ENCODE measurements at places on chromosomes 4 and X.

DNA sequence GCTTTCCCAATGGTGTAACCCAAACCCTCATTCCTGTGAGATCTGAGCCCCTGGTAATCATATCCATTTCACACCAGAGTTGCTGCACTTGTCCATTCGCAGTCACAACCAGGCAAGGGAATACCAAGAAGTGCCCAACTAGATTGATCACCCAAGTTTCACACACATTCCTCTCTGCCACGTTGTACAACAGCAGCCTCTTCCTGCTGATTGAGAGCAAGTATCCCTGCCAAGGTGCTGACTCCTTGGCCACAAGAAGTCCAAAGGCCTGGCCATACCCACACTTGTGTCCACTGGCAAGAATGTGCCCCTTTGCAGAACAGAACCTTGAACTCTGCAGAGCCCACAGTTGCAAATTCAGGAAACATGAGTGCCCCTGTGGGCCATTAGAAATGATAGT lies 6.5 kb upstream of the ACOT9 start:
- DNase-seq: no peak

DNA sequence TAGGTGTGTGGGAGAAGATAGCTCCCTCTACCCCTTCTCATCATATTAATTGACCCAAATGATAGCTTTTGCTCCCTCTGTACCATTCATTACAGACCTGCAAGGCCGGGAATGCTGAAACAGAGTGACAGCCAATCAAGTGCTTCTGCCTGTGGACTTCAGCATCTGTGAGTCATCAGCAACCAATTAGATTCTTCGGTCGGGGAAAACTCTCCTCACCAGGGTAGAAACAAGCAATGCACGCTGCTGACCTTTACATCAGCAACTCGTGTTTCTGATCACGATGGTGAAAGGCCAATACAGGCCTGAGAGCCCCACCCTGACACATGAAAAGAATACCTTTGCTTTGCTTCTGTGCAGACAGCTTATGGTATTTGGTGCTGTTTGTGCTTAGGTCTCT lies 347.2 kb upstream of the DDX53 start:
- no peak for DNase-seq

DNA sequence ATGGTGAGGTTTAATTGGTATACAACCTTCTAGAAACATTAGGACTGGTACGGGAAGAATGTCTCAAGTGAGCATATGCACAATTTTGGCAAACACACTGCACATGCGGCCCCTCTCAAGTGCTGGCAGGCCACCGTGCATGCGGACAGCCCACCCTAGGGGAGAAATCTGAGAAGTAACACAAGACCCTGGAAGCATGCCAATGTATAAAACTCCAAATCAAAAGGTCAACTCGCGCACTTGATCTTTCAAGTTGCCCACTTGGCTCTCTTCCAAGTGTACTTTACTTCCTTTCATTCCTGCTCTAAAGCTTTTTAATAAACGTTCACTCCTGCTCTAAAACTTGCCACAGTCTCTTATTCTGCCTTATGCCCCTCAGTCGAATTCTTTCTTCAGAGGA lies 488.3 kb downstream of the CFAP47 start:
- no peak for DNase-seq

GRCh38 chr4:94390804-94391410 lies 48.3 kb upstream of the HPGDS start:
- no peak for DNase-seq

- DNase-seq: no peak
Observed at GRCh38 chr4:121675715-121676114, 21.1 kb downstream of the ANXA5 start.

DNA sequence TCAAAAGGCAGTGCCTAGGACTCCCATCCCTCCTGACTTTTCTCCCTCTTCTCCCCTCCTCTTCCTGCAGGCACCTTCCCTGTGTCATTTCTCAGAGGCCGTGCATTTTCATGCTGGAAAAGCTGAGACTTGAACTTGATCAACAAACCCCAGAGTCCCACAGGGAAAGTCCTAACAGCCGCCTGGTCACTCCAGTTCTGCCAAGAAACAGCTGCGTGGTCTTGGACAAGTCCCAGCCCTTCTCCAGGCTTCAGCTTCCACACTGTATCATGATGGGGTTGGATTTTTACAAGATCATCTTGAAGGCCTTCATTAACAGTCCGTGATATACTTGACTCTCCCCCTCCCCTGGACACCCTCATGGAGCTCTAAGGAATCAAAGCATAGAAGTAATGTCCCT lies 366.0 kb downstream of the BCOR start:
- no peak for DNase-seq

- no peak for DNase-seq
Observed at GRCh38 chrX:80216086-80216485, 201.5 kb downstream of the TBX22 start.

DNA sequence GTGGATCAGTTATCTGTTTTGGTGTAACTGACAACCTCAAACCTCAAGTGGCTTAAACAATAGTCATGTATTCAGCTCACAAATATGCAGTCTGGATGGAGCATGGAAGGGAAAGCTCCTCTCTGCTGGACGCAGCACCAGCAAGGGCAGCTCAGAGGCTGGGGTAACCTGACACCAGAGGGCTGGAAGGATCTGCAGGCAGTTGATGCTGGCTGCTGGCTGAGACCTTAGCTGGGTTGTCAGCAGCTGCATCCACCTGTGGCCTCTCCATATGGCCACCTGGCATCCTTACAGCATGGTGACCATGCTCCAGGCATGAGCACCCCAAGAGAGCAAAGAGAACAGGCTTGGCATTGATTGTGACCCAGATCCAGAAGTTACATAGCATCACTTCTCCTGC lies 46.7 kb downstream of the ENPP6 start:
- DNase-seq: no peak

GRCh38 chr4:88178626-88179231 lies 20.3 kb upstream of the ABCG2 start:
- no peak for DNase-seq

GRCh38 chr4:113636877-113637276 lies 124.7 kb downstream of the CAMK2D start:
- peak; percentile 14 for DNase-seq

GRCh38 chrX:134764202-134764785 lies 106.0 kb upstream of the PLAC1 start:
- DNase-seq: no peak

DNA sequence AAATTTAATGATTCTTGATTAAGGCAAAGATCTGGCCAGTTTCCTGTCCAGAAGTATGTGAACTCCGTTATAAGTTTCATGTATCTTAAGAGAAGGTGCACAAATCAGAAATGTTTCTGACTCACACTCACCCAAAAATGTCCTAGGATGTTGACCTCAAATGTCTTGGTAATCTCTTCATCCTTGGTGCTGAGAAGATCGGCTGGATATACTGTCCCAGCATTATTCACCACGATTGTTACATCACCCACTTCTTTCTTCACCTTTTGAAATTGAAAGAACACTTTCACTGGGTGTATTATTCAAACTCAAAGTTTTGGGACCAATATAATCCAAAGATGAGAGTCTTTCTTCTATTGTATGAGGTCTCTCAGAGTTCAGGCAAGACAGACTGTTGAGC lies 5.7 kb downstream of the HSD17B13 start:
- DNase-seq: no peak

GRCh38 chr4:26434030-26434639 lies 56.1 kb downstream of the CCKAR start:
- no peak for DNase-seq

- DNase-seq: no peak
Observed at GRCh38 chr4:33080275-33080674, 2360.1 kb downstream of the PCDH7 start.

DNA sequence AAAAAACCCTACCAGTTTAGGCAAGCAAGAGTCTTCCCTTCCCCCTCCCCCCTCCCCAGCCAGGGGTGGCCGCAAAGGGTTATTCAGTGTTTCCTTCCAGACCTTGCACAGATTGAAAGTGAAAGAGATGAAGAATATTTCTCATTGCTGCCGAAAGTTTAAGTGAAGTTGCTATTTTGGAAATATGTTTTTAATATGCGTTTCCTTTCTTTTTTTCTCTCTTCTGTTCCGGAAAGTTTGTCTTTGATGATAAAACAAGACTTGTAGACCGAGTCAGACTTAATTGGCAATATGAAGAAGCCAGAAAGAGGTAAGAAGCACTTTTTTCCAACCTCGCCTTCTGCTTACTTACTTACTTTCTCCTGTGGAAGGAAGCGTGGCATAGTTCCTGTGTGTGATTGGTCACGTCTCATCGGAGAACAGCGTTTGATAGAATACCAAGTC lies 58.5 kb upstream of the CLCN4 start:
- DNase-seq: peak; percentile 40

GRCh38 chrX:1462596-1463251 lies 10.0 kb upstream of the ASMTL start:
- peak; percentile 61 for DNase-seq

- peak; percentile 4 for DNase-seq
Observed at GRCh38 chrX:135477576-135477975, 42.9 kb upstream of the INTS6L start.

- no peak for DNase-seq
Observed at GRCh38 chrX:130680164-130681035, 222.6 kb downstream of the ENOX2 start.

- no peak for DNase-seq
Observed at GRCh38 chrX:621705-622503, 8.7 kb upstream of the SHOX start.

DNA sequence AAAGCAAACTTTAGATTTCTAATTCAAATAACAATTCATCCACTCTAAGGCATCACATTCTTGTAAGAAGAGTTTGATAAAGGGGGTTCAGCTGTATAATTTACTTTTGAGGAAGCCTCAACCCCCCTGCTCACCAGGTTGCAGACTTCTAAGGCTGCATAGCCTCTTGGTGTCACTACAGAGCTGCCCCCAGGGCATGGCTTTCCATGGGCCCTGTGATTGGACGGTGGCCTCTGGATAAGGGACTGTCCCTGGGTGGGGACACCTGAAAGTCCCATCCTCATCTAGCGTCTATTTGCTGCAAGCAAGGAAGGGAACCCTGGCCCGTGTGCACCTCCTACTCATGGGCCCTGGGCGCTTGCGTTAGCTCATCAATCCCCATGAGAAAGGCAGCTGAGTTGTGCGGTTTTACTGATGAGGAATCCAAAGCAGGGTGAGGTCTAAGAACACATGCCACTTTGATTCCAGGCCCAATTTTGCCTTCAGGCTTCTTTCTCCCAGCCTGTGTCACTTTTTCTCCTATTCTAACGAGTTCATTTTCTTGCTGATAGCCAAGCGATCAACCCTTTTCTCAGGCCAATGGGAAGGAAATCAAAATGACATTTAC lies 51.8 kb downstream of the SCML1 start:
- DNase-seq: no peak

GRCh38 chrX:134171661-134172587 lies 65.1 kb upstream of the CCDC160 start:
- no peak for DNase-seq

- no peak for DNase-seq
Observed at GRCh38 chr4:81179326-81179725, 35.7 kb downstream of the PRKG2 start.

Measured in activated gamma-delta T cell treated with anti-CD3 and anti-CD28 coated beads, Interleukin-2, amount 50 U/mL, for 16 hours (primary cell).